ENCODE measurements at places on chromosomes 16 and 17.

- no peak for DNase-seq
Measured at GRCh38 chr16:3183445-3184139, 4.4 kb upstream of the OR1F1 start.

GRCh38 chr17:67246403-67246652 is 1.3 kb upstream of the HELZ start:
- no peak for DNase-seq

DNA sequence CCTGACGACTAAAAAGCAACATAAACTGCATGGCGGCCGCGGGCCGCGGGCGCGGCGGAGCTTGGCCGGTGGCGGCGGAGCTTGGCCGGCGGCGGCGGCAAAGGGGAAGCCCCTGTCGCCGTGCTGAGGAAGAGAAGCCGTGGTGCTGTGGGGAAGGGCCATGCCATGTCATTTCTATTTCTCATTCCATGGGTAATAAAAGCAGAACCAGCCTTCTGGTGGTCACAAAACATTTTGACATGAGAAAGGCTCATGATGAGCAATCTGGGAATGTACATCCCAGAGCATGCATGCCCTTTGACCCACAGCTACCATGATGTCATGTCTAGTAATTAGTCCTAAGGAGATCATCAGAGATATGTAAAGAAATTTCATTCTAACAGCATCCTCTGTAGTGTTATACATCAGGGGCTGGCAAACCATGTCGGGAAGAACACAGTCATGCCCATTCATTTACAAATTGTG is 23.9 kb upstream of the HEATR6 start:
- no peak for DNase-seq

GRCh38 chr17:83079352-83079747 is at the start of gene METRNL:
Gene METRNL, plus strand, starts transcription at chr17:83079609. Its CDS starts 207 bp downstream, at chr17:83079816.
- no peak for DNase-seq

DNA sequence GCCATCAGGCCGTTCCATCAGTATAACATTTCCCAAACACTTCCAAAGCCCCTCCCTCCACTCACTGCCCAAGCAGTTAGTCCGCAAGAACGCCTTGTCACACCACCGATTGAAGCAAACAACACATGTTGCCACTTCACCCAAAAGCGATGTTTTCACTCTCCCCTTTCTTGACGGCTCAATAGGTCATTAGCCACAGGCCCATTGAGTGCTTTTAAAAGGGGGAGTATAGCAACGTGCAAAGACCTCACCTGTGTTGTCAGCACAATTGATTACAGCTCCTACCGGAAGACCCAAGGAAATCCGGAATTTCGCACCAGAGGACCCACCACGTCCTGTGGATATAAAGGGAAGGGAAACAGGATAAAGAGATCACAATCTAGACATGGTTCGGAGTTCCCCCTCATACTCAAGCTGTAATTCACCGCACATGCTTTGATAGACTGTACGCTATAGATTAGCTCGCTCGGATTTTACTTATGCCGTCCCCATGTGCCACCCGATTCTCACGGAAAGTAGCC is 690 bp downstream of the RPL23 start:
- no peak for DNase-seq

DNA sequence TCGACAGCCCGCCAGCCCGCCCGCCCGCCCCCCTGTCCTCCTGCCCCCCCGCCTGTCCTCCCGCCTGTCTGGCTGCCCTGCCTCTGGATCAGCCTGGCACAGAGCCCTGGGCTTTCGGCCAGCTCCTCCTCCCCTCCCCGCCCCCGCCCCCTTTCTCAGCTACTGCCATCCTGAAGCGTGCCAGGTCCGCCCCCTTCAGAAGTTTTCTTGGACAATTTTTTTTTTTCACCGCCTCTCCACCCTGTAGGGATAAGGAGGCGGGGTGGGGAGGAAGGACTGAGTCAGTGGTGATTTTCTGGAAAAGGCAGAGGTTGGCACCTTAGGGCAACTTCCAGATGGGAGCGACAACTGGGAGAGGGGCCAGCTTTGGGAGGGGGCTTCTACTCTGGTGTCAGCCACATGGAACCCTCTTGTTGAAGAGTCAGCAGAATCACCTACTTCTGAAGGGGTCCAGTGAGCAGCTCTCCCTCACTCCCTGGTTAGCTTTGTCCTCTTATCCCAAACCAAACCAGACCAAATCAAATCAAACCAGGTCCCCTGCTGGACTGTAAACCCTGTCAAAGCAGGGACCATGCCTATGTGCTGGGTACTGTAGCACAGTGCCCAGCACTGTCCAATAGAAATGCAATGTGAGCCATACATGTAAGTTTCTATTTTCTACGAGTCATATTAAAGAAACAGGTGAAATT is 19.7 kb downstream of the IGF2BP1 start:
- DNase-seq: no peak

GRCh38 chr16:65991149-65991701 is 375.3 kb upstream of the CDH5 start:
- no peak for DNase-seq

- no peak for DNase-seq
Measured at GRCh38 chr16:79334127-79334526, 266.4 kb downstream of the MAF start.

DNA sequence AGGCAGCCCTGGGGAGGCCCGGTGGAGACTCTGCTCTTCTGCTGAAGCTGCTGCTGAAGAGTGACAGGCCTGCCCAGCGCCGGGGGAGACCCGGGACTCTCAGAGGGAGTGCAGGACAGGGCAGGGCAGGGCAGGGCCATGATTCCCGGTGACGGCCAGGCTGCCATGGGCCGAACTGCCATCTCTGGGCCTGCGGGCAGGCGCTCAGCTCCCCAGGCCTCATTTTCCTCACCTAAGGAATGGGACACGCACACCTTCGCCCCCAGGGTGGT is 22.6 kb upstream of the SSTR5 start:
- DNase-seq: no peak

- no peak for DNase-seq
Measured at GRCh38 chr17:83177611-83178532, 98.5 kb downstream of the METRNL start.

DNA sequence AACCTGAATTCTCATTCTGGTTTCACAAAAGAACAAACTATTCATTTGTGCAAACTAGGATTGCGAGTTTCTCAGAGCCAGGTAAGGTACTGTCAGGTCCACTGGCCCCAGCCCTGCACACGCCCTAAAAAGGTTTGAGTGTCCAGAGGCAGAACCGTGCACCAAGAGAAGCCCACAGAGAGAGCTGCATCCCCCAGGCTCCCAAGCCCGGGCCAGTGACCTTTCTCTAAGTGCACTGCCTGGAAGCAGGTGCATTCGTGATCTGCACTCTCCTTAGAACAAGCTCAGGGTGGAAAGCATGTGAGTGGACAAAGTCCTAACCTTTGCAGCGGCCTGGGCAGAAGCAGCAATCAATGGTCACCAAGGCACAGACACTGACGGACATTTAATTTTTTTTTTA is 26.8 kb downstream of the MEAK7 start:
- no peak for DNase-seq

DNA sequence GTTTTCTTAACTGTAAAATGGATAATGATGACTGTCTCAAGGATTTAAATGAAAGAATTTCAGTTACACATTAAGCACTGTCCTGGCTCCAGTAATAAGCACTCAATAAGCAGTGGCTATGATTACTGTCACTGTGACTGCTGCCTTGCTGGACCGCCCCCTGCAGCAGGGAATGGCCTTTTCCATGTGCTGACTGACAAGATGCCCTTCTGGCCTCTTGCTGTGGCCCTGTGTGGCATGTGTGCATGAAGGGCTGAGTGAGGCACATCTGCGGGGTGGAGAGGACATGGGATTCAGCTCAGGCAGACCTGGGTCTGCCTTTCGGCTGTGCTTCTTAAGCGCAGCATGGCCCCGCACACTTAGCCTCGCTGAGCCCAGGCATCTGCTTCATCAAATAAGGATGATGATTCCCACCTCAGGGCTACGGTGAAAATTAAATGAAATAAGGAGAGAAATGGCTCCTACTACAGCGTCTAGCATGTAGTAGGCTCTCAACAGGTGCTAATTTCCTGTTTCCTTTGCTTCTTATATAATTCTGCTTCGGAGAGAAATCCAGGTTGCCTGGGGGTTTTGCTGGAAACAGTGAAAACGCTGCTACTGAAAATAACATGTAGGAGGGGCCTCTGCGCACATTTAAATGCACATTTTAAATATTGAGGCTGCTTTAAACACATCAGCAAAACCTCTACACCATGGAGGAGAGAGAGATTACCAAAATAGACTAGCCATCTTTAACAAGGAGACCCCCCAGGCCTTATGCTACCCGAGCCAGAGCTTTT is 183.9 kb downstream of the PARN start:
- no peak for DNase-seq

DNA sequence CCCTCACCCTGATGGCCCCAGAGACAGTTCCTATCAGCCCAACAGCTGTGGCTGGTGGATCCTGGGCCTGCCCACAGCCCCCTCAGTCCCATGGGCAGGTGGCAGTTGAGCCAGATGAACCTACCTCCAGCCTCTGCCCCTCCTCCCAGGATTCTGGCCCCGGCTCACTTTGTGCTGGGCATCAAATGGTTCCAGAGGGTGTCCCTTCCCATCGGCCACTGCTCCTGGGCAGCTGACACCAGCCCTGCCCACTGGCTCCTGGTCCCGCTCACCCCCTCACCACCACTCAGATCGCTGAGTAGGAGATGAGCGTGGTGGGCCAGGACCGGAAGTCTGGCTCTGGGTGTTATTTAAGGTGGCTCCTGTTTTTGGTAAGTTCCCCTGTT is 2.0 kb downstream of the TTYH2 start:
- peak; percentile 74 for DNase-seq

DNA sequence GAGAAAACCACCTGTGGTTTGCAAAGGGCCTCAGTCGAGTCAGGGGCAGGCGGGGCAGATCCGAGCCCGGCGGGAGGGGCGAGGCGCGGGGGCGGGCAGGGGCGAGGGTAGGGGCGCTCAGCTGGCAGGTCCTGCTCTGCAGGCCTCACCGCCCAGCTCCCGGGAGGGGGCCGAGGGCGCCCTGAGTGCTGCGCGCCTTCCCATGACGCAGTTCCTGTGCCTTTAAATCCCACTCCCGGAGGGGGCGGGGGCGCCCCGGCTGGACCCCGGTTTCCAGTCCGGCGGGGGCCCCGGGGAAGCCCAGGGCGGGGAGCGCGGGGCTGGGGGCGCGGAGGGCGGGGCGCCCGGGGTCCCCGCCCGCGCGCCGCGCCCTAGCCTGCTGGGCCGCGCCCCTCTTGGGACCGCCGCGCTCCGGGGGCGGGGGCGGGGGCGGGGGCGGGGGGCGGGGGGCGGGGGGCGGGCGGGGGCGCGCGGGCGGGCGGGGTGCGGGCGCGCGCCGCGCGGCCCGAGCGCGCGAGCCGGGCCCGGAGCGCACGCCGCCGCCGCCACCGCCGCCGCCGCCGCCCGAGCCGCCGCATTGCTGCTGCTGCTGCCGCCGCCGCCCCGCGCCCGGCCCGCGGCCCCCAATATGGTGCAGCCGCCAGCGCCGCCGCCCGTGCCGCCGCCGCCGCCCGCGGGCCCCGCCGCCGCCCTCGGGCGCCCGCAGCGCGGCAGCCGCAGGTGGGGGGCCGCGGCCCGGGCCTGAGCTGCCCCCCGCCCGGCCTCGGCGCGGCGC is at the start of gene JPH3:
TSS of gene JPH3 (plus strand) at position 508 of the 775 bp plus-strand sequence. CDS start 639 bp downstream, outside the sequence.
- no peak for DNase-seq

DNA sequence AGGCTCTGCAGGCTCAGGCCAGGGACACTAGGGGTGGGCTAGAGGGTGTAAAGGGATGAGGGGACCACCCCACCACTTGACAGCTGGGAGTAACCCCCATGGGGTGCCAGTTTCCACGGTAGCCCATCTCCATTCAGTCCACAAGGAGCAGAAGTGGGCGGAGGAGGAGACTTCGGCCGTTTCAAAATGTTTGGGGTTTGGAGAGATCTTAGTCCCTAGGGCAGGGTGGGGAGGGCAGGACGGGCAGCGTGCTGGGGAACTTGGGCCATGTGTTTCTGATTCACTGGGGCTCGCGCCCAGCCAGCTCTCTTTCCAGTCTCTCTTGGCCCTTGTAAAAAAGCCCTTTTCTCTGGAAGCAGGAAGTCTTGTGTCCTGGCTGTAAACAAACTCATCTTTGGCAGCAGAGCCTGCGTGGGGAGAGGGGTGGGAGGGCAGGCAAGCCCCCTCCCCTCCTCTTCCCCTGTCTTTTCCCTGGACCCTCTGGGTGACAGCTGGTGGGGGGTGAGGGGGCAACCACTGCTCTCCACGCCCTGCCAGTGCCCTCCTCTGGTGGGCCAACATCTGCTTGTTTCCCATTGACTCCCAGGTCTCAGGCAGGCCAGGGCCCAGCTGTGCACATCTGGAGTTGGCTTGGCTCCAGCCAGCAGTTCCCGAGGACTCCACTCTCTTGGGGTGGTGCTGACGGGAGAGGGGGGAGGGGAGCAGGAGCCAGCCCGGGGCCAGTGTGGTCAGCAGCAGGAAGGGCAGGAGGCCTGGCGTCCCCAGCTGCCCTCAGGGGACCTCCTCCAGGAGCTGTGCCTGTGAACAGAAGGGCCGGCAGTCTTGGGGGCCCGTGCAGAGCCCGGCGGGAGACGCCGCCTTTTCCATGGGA is 8.1 kb downstream of the CYGB start:
- peak; percentile 54 for DNase-seq

DNA sequence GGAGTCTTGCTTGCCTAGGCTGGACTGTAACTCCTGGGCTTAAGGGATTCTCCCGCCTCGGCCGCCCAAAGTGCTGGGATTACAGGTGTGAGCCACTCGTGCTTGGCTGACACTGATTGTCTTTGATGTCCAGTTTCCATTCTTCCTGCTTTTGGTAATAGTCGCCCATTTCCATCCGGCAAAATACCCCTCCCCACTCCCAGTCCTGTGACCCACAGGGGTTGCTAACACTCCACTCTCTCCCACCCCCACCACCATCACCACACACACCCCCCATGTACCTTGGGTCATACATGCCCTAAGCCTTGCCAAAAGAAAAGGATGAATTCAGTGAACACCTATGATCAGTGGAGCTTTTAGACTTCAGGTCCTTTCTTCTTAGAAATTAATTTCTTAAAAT is 52.8 kb upstream of the MYH10 start:
- no peak for DNase-seq

DNA sequence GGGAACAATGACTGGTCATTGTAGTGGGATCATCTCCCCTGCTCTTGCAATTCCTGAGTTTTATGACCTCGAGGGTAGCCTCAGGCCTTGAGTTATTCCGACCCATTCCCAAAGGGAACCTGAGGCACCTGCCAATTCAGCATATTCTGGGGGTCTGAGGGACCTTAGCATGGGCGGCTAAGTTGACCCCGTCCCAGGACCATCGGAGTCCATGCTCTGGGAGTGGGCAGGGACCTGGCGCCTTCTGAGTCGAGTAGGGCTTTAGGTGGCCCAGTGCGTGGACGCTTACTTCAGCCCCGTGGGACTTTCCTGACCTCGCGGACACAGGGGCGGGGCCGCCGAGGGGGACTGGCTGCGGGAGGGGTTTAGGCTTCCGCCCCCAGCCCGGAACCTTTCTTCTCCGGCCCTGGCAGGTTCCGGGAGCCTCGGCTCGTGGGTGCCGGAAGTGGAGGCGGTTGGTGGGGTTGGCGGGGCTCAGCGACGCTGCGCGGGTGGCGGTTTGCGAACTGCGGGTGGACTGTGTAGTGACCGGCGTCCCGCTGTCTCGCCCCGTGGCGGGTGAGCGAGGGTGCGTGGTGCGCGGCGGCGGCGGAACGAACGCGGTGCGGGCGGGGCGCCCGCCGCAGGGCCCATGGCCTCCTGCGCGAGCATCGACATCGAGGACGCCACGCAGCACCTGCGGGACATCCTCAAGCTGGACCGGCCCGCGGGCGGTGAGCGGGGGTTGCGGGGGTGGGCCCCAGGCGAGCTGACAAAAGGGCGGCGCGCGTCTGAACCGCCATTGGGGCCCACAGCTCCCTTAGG is at the start of gene EDC4:
TSS of gene EDC4 (plus strand) at position 422 of the 804 bp plus-strand sequence. CDS start at position 632, 210 bp downstream.
- no peak for DNase-seq
